HT1080 (cell line): ENCODE measurements at places on chromosomes 7 and 10. TPM values are rescaled to one million over a fixed set of nuclear protein-coding genes. Genes with fewer than 3 reads are reported as not detected.

Gene SPAM1
- not detected in 2 replicates for total RNA-seq

Gene JAZF1
- 2.8 and 5.4 TPM in 2 replicates for total RNA-seq

Gene ABCC2
- total RNA-seq, result 0.80 and 0.90 TPM in 2 replicates

Gene LIPJ
- not detected in 2 replicates for total RNA-seq

Gene ANAPC16
- total RNA-seq, result 37.2 and 44.2 TPM in 2 replicates

Gene MOGAT3
- 0.21 TPM in 1 of 2 replicates, not detected in the other for total RNA-seq

Gene PTN
- 0.23 and 0.30 TPM in 2 replicates for total RNA-seq

Gene INMT
- total RNA-seq, result not detected in 2 replicates

Gene SPDYE2
- not detected in 2 replicates for total RNA-seq

Gene CCDC6
- total RNA-seq, result 15.8 and 22.0 TPM in 2 replicates

Gene TRIM73
- 0.10 TPM in 1 of 2 replicates, not detected in the other for total RNA-seq

Gene PTER
- 5.8 and 9.5 TPM in 2 replicates for total RNA-seq
